Activated T-helper 2 cell treated with anti-CD3 and anti-CD28 coated beads, Interferon-gamma antibody, Interleukin-2, Interleukin-4, amounts not matched to agents 10 μg/mL and 5 μg/mL and 100 μg/mL, durations not matched to agents 14 hours and 24 hours and 36 hours (primary cell): ENCODE measurements at places on chromosomes 5 and 9. TPM values are rescaled to one million over a fixed set of nuclear protein-coding genes. Genes with fewer than 3 reads are reported as not detected.

DNA sequence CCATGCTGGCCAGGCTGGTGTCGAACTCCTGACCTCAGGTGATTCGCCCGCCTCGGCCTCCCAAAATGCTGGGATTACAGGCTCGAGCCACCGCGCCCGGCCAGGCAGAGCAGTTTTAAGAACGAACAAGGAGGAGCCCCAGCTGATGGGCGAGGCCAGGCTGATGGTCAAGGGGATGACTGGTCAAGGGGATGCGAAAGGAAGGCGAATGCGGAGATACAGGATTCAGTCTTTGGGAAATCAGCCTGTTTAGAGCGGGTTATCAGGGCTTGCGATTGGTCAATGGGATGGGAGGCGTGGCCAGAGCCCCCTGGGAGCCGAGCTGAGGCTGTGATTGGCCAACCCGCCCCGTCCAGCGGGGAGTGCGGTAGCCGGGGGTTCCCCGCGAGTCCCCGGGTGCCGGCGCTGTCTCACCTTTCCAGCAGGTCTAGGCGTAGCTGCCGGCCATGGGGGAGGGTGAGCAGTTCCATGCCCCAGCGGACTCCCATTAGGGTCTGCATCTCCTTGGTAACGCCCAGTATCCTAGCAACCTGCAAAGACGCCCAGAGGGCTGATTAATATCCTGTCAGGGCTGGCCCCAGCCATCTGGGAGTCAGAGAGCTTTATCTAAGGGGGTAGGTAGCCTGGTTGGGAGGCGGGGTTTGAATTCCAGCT, 7.5 kb upstream of the TOR2A start:
- no peak for DNase-seq

GRCh38 chr5:136905571-136905970, 540.2 kb upstream of the TRPC7 start:
- DNase-seq: no peak

DNA sequence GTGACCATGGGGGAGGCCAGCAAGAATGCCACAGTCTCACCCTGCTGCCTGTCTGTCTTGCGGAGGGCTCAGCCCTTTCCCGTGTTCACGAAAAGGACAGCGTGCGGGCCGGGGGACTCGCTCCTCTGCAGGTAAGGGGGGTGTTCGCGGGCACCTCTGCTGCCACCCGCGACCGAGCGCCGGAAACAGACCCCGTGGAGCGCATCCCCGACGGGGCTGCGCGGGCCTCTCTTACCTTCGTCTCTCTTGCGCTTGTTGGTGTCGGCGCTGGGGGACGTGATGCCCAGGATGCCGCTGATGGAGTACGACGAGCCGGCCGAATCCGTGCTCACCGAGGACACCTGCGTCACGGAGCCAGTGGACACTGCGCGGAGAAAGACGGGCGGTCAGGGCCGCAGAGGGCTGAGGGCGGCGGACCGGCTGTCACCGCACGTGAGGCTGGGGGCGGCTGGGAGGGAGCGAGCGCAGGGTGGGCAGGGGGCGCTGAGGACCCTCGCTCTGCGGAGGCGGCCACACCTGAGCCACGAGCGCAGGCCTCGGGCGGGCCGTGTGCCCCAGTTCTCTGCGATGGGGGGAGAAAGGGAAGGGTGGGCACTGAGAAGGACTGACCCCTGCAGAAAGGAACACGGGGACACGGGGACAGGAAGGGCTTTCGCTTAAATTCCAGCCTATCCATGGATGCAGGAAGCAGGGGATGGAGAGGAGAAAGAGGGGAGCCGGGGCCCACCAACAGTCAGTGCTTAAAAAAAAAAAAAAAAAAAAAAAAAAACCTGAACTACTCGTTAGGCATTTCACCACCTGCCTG, 31.5 kb downstream of the PAX5 start:
- DNase-seq: no peak

Gene OTULINL
- total RNA-seq: 17.0 and 20.9 TPM in 2 replicates
